EH (cell line): ENCODE measurements at places on chromosomes 12 and 14.

- no peak for DNase-seq
Observed at GRCh38 chr12:118269806-118270205, 102.9 kb downstream of the TAOK3 start.

DNA sequence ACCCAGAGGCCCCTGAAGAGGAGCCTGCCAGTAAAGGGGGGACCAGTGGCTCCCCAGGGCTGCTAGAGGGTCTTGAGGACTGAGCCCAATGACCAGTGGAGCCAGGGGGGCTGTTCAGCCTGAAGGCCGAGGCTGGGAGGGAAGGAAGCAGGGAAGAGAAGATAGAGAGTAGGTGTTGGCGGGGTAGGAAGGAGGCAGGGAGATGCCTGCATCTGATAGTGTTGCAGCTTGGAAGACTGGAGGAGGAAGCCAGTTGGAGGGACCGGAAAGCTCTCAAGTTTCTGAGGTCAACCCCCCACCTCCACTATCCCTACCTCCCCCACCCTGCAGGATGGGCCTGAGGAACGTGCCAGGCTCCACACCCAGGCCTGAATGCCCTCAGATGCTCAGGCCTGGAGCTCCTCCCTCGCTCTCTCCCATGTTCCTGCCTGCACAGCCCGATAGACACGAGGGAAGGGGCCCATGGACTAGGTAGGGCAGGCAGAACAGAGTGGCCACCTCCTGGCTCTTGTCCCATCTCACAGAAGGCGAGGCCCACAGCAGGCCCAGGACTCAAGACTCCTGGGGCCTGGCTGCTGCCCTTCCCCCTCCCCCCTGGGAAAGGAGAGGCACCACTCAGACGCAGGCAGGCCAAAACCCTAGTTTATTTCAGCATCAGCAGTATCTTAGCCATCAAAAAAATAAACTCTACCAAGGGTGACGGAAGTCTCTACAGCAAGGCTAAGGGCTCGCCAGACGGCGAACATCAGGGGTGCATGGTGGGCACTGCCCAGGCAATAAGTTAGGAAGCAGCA lies 3.4 kb downstream of the CKB start:
- peak; percentile 80 for DNase-seq

- no peak for DNase-seq
Observed at GRCh38 chr14:101111620-101112290, 208.2 kb upstream of the RTL1 start.

- DNase-seq, result no peak
Observed at GRCh38 chr14:33696165-33696564, 254.7 kb downstream of the EGLN3 start.

DNA sequence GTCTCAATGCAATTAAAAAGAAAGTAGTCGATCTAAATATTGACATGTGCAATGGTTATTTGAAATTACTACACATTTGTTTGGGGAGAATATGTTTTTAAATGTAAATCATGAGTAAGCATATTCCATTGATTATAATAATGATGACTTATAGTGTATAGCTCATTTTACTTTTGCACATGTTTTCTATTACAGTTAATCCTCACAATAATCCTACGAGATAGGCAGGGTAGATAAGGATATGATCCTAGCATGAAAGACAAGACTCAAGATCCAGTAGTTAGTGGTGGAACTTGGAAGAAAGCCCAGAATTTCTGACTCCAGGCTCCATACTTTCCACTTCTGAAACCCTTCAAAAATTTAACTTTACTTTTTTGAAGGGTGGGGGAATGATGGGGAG lies 94.0 kb downstream of the NAV3 start:
- DNase-seq, result peak; percentile 87

GRCh38 chr12:96812153-96812552 lies 94.9 kb upstream of the NEDD1 start:
- DNase-seq, result no peak

DNA sequence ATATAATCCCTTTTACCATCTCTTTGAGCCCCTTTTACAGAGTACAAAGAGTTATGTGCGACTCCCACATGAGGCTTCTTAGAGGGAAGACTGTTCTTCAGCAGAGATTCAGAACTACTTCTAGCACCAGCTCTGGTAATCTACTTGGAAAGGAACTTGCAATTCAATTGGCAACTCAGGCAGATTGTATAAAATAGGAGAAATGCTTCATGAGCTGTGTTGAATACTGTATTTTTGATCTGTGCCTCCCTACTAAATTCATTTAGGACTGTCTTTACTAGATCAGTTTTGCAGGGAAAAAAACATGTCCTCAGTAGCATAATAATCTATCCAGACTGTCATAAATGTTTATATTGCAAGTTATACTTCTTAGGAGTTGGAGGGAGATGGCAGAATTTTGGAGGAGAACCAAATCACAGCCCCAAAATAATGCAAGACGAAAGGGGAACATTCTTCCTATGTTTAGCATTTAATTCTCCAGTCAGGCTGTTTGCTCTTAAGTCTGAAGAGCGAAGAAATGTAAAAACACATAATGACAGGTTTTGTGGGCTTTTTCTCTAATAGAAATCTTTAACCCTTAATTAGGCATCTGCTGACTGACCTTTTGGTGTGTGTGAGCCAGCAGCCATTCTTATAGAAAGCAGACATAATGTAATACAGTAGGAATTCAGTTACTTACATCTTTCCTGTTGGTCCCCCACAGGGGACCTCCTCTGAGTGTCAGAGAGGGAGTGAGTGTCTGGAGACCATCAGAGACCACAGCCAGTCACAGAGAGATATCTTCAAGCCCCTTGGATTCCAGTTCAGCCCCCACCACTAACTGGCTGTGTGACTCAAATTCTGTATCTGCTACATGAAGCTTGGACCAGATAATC lies 3.9 kb downstream of the ANO4 start:
- peak; percentile 75 for DNase-seq

GRCh38 chr12:104672501-104673265 lies 215.9 kb downstream of the CHST11 start:
- peak; percentile 19 for DNase-seq

DNA sequence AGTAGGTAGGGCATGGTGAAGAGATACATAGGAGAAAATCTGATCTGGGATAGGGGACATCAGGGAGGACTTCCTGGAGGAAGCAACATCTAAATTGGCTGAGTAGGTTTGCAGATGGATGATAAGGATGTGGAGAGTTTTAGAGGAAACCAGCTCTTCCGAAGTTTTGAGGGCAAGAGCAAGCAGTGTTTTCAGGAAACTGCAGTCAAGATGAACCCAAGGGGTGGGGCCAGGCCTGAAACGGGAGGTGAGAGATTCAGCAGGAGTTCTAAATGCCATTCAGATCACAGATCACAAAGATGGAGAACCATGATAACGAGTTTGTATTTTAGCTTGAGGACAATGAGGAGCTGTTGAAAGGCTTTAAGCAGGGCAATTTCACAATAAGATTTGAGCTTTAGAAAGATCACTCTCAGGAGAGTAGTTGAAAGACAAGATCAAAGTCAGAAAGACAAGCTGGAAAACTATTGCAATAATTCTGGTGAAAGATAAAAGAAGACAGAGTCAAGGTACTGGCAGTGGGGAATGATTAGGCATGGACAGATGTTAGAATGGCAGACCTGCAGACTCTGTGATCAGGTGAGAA lies 70.1 kb upstream of the PLXNC1 start:
- DNase-seq, result no peak

- no peak for DNase-seq
Observed at GRCh38 chr14:104216457-104216856, 78.1 kb downstream of the KIF26A start.

- DNase-seq, result no peak
Observed at GRCh38 chr14:105456736-105457617, 17.6 kb upstream of the CRIP2 start.

GRCh38 chr14:86799244-86799647 lies 1193.7 kb downstream of the GALC start:
- peak; percentile 98 for DNase-seq

GRCh38 chr12:25194214-25194613 lies 746 bp downstream of the DNAI7 start:
- peak; percentile 63 for DNase-seq

- no peak for DNase-seq
Observed at GRCh38 chr12:5623411-5623810, 191.5 kb downstream of the NTF3 start.
